Ammon's horn (tissue), 1 donor: ENCODE measurements at places on chromosomes 2 and 18.

DNA sequence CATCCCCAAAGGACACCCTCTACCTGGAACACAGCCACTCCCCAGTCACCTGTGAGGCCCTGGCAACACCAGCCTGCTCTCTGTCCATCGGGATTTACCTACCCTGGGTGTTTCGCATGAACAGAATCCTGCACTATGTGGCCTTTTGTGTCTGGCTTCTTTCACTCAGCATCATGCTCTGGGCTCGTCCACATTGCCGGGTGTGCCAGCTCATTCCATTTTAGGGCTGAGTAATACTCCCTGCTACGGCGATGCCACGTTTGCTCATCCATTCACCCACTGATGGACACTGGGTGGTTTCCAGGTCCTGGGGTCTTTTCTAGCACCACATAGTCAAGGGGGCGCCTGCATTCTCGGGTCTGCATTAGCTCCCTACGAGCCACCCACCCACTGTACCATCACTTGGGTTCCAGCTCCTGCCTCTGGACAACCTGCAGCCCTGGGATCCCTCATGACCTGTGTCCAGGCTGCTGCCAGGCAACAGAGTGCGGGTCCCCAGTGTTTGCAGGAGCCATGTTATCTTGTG lies 22.0 kb downstream of the KCNF1 start:
- DNase-seq, result no peak

GRCh38 chr2:50102383-50102782 lies 929.5 kb downstream of the NRXN1 start:
- peak; percentile 13 for DNase-seq

- no peak for DNase-seq
Observed at GRCh38 chr2:185318271-185318724, 420.3 kb upstream of the FSIP2 start.

GRCh38 chr2:20614201-20615067 lies 36.5 kb downstream of the HS1BP3 start:
- peak; percentile 52 for DNase-seq

DNA sequence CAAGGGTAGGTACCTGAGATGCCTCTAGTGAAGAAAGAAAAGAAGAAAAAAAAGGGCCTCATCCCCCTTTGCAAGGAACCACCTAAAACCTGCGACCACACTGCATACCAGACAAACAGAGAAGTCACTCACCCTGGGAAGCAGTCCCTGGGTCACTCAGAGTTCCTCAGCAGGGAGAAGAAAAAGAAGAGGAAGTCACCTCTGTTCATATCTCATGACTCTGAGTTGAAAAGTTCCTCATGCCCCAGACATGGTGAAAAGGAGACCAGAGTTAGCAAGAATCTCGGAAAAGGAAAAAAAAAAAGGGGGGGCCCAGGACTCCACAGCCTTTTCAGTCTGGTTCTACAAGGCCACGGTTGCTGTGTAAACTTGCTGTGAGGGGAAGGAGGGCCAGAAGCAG lies 478.4 kb upstream of the NRXN1 start:
- peak; percentile 35 for DNase-seq

- no peak for DNase-seq
Observed at GRCh38 chr2:65664931-65665330, 232.5 kb upstream of the SPRED2 start.

- DNase-seq, result no peak
Observed at GRCh38 chr2:146952696-146953095, 892.1 kb upstream of the ACVR2A start.

DNA sequence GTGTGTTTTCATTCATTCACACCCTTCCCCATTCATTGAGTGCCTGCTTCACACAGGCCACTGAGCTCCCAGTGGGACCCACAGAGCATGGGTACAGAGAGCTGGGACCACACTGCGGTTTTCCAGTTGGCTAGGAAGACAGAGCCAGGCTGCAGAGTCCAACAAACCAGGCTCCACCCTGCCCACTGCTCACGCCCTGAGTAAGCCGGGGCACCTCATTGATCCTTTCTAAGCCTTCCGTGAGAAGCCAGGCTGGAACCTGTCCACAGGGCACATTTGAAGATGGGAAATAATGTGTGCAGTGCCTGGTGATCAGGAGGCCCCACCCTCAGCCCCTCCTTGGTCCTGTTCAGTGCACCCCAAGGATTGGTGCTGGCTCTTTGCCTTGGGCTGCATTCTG lies 13.5 kb downstream of the KCNIP3 start:
- no peak for DNase-seq

DNA sequence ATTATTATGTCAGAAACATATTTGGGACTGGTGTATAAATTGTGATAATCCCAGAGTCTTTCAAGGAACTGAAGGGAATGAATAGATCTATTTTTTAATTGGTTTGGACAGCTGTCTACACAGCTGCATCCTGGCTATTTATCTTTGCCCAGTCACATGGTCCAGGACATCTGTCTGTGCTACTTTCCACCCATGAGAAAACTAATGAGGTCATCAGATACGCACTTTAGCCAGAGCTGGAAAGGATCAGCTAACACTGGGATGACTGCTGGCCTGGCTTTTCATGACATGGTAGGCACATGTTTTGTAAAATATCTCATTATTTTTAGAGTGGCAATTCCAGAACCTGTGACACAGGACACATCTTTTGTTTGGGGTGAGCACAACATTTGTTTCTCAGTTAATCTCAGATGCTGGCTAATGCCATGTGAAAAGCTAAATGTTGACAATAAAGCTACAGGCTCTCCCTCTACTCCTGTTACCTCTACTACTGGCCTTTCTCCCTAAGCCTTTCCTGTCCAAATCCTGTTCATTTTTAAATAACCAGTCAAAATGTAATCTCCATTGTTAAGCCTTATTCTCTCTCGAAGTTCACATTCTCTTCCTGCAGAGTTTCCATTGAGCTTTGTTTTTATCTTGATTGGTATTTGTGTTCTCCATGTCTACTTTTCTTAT lies 500.7 kb downstream of the RIT2 start:
- DNase-seq, result peak; percentile 79

- DNase-seq, result no peak
Observed at GRCh38 chr2:74767618-74768017, 66.3 kb upstream of the HK2 start.

- DNase-seq, result no peak
Observed at GRCh38 chr18:64893349-64893748, 744.5 kb upstream of the LINC00305 start.

GRCh38 chr18:39515299-39515698 lies 1949.7 kb upstream of the CELF4 start:
- no peak for DNase-seq

DNA sequence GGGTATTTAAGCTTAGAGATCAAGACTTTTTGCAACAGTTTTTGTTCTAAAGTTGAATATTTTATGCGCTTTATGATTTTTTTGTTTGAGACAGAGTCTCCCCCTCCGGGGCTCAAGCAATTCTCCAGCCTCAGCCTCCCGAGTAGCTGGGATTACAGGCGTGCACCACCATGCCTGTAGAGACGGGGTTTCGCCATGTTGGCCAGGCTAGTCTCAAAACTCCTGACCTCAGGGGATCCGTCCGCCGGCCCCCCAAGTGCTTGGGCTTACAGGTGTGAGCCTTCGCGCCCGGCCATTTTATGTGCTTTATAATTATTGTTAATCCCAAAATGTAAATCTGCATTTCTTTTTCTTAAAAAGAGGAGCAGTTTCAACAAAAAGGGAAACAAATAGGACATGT lies 29.0 kb downstream of the TBR1 start:
- DNase-seq, result no peak

GRCh38 chr2:123448801-123449200 lies 576.3 kb upstream of the CNTNAP5 start:
- DNase-seq, result no peak

- DNase-seq, result no peak
Observed at GRCh38 chr2:147223553-147224060, 621.2 kb upstream of the ACVR2A start.

GRCh38 chr18:59861009-59861408 lies 38.8 kb upstream of the PMAIP1 start:
- DNase-seq, result no peak
